ENCODE measurements at places on chromosomes 6 and 20. TPM values are rescaled to one million over a fixed set of nuclear protein-coding genes. Genes with fewer than 3 reads are reported as not detected.

Gene CPNE5
- total RNA-seq: 2.8 TPM

Gene MC3R
- not detected for total RNA-seq

Gene RNF182
- 1.7 TPM for total RNA-seq

Gene HLA-DMB
- 12.3 TPM for total RNA-seq

Gene TP53TG5
- total RNA-seq: not detected

Gene CHMP4B
- 85.2 TPM for total RNA-seq

Gene TLDC2
- not detected for total RNA-seq

Gene PHF3
- total RNA-seq: 41.2 TPM

Gene STX11
- 32.7 TPM for total RNA-seq

Gene ASXL1
- 75.3 TPM for total RNA-seq

Gene CTAGE9
- total RNA-seq: not detected

Gene CD93
- 105 TPM for total RNA-seq

Gene RAB22A
- total RNA-seq: 22.2 TPM

Gene RFX6
- total RNA-seq: not detected

Gene CCDC170
- 2.4 TPM for total RNA-seq

Gene CTCFL
- 0.16 TPM for total RNA-seq

Gene MAFB
- total RNA-seq: 86.0 TPM

Gene PNLDC1
- total RNA-seq: not detected

Gene DLK2
- total RNA-seq: not detected

Measured in mesenteric fat pad (tissue), 1 donor.